Stimulated activated CD8-positive, alpha-beta memory T cell treated with anti-CD3 and anti-CD28 coated beads, Interleukin-15, amount 100 ng/mL, for 4 hours (primary cell): ENCODE measurements at places on chromosomes 1 and 21.

GRCh38 chr1:208159555-208160258 lies 84.5 kb downstream of the PLXNA2 start:
- DNase-seq: no peak

DNA sequence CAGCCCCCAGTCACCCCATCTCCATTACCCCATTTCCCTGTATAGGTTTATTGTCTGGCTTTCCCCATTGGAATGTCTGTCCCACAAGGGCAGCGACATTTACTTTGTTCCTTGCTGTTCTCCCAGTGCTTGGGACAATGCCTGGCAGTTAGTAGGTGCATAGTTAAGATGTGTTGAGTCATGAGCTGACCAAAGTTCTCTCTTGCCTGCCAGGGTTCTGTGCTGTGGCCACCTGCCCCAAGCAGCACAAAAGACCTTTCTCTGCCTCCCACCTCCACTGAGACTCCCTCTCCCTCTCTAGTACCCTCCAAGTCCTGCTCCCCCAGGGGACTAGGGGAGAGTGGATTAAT lies 40.0 kb downstream of the TMCO4 start:
- no peak for DNase-seq

GRCh38 chr1:41532206-41532975 lies 47.9 kb upstream of the EDN2 start:
- DNase-seq: no peak

- DNase-seq: no peak
Observed at GRCh38 chr1:64476251-64476952, 6.5 kb downstream of the CACHD1 start.
